ENCODE measurements at places on chromosomes 16 and 17.

GRCh38 chr17:36726199-36726598 lies 124.8 kb downstream of the MRM1 start:
- DNase-seq: no peak

- DNase-seq: no peak
Measured at GRCh38 chr17:6496640-6497441, 52.6 kb downstream of the PIMREG start.

DNA sequence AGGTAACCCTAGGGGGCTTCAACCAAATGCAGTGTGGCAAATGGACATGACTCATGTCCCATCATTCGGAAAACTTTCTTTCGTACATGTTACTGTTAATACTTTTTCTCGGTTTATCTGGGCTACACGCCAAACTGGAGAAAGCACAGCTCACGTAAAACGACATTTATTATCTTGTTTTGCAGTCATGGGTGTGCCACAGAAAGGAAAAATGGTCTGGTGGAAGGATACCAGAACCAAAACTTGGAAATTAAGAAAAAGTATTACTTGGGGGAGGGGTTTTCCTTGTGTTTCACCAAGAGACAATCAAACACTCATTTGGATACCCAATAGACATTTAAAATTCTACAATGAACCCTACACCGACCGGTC lies 23.6 kb downstream of the ALOX15B start:
- no peak for DNase-seq

- DNase-seq: no peak
Measured at GRCh38 chr17:79562192-79562930, 48.5 kb downstream of the RBFOX3 start.

DNA sequence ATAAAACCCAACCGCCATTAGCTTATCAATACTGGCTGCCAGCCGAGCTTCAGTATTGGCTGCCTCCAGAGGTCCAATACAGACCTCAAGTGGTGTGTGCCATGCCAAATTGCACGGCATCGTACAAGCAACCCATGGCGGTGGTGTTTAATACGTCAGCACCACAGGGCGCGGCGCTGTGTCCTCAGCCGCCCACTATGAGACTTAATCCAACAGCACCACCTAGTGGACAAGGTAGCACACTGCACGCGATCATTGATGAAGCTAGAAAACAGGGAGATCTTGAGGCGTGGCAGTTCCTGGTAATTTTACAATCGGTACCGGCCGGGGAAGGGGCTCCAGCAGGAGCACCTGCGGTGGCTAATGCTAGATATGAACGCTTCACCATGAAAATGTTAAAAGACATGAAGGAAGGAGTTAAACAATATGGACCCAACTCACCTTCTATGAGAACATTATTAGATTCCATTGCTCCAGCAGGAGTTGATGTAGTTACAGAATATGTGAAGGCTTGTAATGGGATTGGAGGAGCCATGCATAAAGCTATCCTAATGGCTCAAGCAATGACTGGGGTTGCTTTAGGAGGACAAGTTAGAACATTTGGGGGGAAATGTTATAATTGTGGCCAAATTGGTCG lies 15.4 kb downstream of the FLYWCH1 start:
- DNase-seq: peak; percentile 53

- no peak for DNase-seq
Measured at GRCh38 chr17:81240761-81241160, 1.6 kb downstream of the NDUFAF8 start.

DNA sequence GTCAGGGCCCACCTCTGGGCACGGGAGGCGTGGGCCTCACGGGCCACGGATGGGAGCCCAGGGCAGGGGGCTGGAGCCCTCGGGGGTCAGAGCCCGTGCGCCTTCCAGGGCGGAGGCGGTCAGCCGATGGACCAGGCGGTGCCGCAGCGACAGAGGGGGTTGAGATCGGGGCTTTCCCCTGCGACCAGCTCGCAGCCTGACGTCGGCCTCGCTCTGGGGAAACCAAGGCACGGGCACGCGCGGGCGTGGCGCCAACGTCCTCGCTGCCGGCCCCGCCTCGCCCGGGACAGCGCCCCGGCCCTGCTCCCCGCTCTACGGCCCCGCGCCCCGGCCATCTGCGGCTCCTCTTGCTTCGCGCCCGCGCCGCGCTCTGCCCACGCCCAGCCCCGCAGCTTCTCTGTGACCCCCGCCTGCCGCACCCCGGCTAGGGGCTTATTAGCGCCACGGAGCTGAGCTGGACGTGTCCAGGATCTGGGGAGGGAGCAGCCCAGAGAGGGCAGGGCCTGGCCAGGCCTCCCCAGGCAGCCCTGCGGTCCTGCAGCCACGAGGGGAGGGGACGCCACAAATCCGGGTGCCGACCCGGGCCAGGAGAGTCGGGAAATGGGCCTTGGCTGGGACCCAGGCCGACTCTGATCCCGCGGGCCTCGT lies 13.5 kb downstream of the ACTG1 start:
- no peak for DNase-seq

GRCh38 chr17:2936771-2937321 lies 126.6 kb downstream of the OR1D5 start:
- no peak for DNase-seq
